ENCODE measurements at places on chromosomes 2 and 18. TPM values are rescaled to one million over a fixed set of nuclear protein-coding genes. Genes with fewer than 3 reads are reported as not detected.

Gene DNAJC27
- polyA plus RNA-seq = 4.9 TPM

Gene DBI
- polyA plus RNA-seq = 254 TPM

Gene CABYR
- polyA plus RNA-seq = 3.3 TPM

Gene DLX2
- polyA plus RNA-seq = 0.17 TPM

Gene RAB6D
- 1.5 TPM for polyA plus RNA-seq

Gene TCF23
- polyA plus RNA-seq = 0.66 TPM

DNA sequence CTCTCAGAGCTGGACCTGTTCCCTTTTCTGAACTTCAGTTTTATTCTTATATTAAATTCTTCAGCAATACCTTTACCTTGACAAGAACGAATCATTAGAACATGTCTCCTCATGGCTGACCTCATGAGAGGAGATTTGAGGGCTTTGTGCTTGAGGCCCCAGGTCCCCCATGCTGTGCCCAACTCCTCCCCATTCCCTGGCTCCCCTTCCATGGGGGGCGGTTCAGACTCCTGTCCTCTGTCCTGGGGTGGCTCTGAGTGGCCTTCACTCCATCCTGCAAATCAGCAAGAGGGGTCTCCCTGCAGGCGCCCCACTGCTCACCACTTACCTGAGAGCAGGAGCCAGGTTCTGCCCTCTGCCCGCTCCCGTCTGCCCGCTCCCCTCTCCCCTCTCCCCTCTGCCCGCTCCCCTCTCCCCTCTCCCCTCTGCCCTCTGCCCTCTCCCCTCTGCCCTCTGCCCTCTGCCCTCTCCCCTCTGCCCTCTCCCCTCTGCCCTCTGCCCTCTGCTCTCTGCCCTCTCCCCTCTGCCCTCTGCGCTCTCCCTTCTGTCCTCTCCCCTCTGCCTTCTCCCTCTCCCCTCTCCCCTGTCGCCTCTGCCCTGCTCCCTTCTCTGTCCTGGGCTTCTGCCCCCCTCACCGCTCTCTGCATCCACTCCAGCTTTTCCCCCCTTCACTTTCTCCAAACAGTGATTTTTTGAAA is 98.7 kb upstream of the ALKAL2 start:
- no peak for DNase-seq

DNA sequence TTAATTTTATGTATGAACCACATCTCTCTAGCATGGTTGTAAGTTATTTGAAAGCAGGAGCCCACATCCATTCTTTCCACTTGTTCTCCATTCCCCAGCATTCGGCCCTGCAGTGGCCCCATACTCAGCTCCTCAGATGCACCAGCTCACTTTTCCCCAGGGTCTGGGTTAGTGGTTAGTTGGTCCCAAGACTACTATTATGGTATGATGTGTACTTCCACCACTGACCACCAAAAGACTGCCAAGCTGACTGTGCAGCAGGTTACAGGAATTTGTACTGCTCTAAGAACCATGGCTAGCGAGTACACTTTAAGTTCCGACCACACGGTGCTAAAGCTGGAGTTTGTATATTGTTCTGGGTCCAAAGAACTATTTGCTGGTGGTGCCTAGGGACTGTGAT is 413.6 kb upstream of the TCF4 start:
- no peak for DNase-seq

DNA sequence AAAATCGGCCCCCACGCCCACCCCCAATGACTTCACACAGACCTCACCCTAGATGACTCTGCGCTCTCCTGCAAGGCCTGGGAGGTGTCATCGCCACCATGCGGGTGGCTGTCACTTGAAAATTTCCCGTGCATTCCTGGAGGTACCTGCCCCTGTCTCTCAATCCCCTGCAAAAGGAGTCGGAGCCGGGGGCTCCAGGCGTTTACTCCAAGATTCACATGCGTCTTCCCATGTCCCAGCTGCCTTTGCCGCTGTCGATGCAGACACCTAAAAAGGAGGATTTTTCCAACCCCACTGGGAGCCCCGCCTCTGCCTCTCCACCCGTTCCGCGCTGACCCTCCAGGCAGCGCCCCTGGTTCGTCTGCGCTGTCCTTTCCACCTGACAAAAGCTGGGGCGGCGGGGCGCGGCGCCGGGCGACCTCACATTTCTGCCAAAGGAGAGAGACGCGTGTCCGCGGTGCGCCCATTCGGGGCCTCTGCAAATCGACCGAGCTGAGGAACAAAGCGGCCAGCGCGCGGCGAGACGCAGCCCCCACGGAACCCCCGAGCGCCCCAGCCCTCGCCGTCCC is 667 bp downstream of the REEP1 start:
- no peak for DNase-seq

DNA sequence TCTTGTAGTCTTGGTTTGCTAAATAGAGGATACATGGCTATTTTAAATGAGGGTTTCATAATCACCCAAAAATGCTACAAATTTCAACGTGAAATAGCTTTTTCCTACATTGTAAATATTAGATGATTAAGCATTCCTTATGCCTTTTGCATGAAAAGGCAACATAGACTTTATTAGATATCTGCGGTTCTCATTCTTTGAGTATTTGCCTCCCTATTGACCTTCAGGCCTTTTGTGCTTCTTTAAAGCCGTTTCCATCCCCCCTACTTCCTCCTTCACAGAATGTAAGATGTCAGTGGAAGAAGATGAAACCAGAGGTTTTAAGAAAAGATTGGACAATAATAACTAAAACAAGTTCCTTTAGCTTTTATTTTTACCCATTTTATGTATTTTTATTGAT is 144.1 kb downstream of the UBE2E3 start:
- DNase-seq = no peak

- peak; percentile 79 for DNase-seq
These were observed 9.2 kb downstream of the HS6ST1 start for GRCh38 chr2:128309280-128310093.

- no peak for DNase-seq
These were observed 372.4 kb upstream of the SALL3 start for GRCh38 chr18:78607221-78607620.

DNA sequence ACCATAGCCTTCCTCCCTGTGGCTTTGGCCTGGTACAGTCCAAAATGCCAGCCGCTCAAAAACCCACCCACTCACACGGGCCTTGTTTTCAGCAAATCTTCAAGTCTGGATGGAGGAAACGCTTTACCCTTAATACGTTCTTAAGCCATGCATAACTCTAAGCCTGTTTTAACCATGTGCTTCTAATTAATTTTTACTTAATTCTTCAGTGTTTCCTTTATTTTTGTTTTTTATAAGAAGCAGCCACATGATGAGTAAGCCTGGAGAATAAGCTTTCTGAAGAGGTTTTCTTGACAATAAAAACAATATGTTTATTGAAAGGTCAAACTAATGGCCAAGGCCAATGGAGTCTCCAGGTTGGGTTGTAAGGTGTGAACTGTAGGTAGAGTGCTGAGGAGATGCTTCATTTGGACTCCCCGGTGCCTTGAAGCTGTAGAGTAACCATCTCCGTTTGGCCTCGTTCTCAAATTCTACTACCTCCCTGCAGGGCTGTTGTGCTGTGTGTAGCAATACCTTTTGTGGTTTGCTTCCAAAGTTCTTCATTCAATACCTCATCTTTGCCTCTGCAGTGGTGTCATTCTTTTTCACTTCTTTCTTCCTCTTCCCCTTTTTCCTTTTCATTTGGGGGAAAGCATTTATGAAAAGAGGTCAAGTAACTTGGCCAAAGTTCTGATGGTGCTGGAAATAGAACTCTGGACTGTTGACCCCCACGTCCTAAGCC is 113.7 kb downstream of the PRKCE start:
- DNase-seq = no peak

DNA sequence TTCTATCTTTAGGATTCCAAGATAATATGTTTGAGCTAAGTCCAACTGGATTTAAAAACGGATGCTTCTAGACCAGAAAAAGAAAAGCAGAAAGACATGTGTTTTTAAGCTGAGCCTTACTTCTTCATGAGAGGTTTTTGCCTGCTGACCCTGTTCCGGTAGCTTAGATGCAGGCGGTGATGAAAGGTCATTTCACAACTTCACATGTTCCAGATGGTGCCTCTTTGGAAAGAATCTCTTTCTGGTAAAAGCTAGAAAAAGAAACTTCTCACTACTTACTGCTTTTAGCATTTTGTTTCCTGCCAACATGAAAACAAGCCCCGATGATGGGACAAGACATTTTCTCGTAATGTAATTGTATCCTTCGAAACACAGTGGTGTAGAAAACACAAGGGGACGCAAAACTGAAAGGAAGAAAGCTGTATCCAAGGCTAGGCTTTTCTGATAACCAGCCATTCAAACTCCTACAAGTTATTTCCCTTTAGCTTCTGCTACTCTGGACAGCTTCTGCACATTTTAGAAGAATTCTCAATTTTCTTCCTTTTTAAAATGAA is 407.3 kb upstream of the LYPD1 start:
- DNase-seq = peak; percentile 29

GRCh38 chr2:72583376-72583775 is 242.5 kb downstream of the EXOC6B start:
- no peak for DNase-seq

DNA sequence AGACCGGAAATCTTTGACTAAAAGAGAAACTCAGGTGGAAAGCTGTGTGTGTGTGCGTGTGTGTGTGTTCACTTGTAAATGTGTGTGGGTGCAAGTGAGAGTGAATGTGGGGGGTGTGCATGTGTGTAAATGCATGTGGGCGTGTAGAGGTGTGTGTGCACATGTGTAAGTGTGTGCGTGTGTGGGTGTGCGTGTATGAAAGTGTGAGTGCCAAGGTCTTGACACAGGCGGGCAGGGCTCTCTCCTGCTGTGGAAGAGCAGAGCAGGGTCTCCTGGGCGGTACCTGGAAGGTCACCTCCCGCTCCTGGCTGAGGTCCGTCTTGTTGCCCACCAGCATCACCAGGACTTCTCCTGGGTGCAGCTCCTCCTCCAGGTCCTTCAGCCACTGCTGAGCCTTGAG is 10.6 kb downstream of the PRLH start:
- DNase-seq = no peak

GRCh38 chr18:33116376-33116775 is 324.1 kb downstream of the CCDC178 start:
- DNase-seq = peak; percentile 3

DNA sequence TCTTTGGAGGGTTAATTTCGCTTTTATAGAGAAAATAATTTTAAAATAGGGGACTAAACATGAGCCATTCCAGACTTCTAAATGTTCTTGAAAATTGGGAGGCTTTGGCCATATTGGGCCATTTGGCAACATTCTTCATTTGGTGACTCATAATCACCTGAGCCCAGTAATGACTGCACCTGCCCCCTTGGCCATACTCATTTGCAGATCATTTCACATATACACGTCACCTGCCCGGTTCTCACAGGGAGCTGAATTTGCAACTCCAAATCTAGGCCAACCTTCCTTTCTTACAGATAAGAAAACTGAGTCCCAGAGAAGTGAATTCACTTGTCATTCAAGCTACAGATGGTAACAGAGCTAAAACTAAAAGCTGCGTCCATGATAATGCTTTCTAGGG is 289.7 kb downstream of the EPHA4 start:
- no peak for DNase-seq

DNA sequence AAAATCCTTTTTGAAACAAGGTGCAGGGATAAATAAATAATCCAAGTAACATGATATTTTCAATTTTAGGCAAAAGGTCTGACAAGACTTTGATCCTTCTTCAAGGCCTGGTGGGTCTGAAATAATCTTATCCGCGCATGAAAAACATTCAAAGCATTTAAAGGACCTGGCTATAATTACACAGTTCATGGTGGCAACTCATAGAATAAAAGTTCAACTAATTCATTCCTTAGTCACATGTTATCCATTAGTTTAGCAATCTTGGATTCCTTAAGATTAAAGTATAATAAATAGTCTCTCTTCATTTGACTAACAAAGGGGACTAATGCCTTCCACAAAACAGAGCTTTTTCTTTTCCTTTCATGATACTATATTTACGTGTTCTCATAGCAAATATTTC is 21.0 kb upstream of the SLC38A11 start:
- no peak for DNase-seq

- no peak for DNase-seq
These were observed 8.0 kb upstream of the COX7A2L start for GRCh38 chr2:42368817-42369531.

GRCh38 chr2:12325806-12326205 is 390.9 kb upstream of the TRIB2 start:
- no peak for DNase-seq

GRCh38 chr2:188050726-188051125 is 240.9 kb upstream of the GULP1 start:
- no peak for DNase-seq

- DNase-seq = no peak
These were observed 131.8 kb downstream of the NEDD4L start for GRCh38 chr18:58175786-58176176.

- peak; percentile 61 for DNase-seq
These were observed 31.7 kb upstream of the MAP4K3 start for GRCh38 chr2:39468579-39469451.

GRCh38 chr18:58394046-58394445 is 234.8 kb downstream of the ALPK2 start:
- no peak for DNase-seq

DNA sequence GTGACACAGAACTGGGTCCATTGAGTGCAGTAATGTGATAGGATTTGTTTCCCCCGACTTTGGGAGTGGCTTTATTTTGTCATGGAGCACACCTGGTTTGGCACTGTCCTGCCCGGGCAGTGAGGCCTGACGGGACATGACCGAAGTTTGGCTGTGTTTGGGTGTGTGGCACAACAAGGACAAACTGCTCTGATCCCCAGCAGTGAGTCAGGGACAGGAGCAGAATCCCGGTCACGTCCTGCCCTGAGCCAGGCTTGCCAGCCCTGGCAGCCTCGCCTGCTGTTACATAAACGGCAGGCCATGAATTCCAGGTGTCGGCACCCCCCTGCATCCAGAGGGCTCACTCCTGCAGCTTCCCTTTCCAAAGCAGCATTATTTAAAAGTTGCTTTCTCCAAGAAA is 45.7 kb downstream of the IMPA2 start:
- DNase-seq = no peak

DNA sequence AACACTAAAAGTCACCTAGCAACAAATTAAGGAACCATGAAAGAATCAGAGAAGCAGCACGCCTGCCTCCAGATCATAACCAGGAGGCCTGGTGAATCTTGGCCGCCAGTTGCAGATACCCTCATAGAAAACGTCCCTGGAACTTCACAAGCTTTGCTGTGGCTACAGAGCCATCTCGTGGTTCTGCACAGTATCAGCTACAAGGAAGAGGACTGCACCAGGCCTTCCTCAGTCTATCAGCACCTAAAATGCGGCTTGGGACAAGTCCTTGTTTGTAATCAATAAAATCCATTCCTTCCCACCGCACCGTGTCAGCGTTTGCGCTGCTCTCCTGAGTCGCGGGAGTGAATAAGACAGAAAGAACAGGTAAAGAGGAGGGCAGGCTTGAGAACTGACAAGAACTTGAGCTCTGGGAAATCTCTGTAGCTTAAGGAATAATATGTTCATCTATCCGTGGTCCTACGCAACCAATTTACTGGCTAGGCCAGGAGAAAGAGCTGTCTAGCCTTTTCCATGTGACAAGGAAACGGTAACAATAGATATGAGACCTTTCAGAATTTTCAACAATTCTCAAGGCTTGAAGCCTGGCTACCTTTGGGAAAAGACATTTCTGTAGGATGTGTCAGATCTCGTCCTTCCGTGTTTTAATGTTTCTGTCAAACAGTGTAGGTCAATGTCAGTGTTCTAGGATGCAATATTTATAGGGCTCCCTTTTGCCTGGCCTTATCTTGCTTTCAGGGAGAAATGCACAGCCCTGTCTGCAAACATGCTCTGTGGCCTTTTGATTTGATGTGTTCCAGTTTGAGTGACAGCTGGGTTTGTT is 128.5 kb upstream of the RAB12 start:
- DNase-seq = peak; percentile 74

GRCh38 chr2:9168821-9169221 is 37.8 kb upstream of the ASAP2 start:
- no peak for DNase-seq

- DNase-seq = no peak
These were observed 6.8 kb upstream of the CHMP1B start for GRCh38 chr18:11844436-11844835.

- no peak for DNase-seq
These were observed 129.1 kb downstream of the ANKRD44 start for GRCh38 chr2:197181491-197181890.
